Ammon's horn (tissue), 1 donor: ENCODE measurements at places on chromosomes 6 and 20.

DNA sequence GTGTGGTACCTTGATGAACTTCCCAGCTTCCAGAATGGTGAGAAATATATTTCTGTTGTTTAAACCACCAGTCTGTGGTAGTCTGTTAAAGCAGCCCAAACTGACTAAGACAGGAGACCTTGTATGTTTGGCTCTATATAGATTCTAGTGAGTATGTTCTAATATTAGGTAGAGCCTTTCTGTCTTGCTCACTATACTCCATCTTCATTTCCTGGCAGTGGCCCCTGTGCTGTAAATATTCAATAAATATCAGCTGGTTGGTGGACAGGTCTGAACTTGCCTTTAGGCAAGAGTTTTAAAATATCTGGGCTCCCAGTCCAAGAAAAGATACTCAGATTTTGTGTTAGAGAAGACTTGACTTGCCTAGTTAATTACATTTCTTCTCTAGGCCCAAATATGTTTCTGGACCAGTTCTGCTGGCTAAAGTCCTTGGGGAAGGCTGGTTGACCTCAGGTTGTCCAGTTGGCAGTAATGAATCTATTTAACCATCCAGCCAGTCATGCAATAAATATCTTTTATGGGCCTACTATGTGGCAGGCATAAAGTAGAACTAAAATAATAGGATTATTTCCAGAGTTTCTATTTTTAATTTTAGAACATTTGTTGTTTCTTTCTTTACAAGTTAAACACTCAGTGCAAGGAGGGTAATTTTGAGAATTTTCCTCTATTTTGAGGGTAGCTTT is 22.3 kb downstream of the PPP1R14C start:
- no peak for DNase-seq

GRCh38 chr6:45709781-45710220 is 305.9 kb downstream of the CLIC5 start:
- DNase-seq, result no peak

DNA sequence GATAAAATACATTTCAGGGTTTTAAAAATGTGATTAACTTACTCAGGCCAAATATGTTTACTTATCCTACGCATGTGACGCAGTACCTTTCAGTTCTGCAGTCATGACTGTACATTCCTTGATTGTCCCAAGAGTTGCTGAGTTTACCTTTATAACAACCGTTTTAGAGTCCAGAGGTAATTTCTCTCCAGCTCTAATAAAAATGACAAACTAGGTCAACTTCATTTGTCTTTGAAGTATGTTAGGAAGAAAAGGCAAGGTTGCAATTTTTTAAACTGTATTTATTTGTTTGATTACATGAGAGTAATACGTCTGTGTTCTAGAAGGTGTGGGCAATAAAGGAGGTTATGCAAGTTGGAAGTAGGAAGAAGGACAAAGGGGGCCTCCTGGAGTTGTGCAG is 38.6 kb upstream of the UBR2 start:
- DNase-seq, result no peak

GRCh38 chr20:56634735-56635385 is 5.8 kb downstream of the TFAP2C start:
- DNase-seq, result no peak

DNA sequence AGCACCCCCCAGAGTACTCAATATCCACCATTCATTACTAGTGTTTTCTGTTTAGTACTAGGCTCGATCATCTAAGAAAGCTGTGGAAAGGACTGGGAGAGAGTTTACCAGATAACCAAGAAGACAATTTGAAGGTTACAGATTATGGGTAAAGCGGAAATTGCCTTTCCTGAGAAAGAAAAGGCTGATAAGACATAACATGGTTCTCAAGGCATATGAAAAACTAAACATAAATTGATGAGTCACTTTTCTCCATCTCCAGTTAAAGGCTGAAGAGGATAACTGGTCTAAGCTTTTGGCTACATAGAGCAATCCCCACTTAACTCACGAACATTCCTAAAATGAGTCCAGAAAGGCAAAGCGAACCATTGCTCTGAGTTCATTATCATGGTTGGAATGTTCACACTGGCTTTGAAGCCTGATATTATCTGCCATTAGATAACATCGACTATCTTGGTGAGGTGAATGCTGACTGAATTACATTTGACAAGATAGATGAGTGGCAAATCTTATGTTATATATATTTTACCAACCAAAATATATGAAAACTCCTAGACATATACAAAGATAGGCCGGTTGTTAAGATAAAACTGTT is 65.8 kb downstream of the BTBD9 start:
- no peak for DNase-seq

- DNase-seq, result no peak
Observed at GRCh38 chr6:160360955-160361354, 12.8 kb downstream of the SLC22A3 start.

DNA sequence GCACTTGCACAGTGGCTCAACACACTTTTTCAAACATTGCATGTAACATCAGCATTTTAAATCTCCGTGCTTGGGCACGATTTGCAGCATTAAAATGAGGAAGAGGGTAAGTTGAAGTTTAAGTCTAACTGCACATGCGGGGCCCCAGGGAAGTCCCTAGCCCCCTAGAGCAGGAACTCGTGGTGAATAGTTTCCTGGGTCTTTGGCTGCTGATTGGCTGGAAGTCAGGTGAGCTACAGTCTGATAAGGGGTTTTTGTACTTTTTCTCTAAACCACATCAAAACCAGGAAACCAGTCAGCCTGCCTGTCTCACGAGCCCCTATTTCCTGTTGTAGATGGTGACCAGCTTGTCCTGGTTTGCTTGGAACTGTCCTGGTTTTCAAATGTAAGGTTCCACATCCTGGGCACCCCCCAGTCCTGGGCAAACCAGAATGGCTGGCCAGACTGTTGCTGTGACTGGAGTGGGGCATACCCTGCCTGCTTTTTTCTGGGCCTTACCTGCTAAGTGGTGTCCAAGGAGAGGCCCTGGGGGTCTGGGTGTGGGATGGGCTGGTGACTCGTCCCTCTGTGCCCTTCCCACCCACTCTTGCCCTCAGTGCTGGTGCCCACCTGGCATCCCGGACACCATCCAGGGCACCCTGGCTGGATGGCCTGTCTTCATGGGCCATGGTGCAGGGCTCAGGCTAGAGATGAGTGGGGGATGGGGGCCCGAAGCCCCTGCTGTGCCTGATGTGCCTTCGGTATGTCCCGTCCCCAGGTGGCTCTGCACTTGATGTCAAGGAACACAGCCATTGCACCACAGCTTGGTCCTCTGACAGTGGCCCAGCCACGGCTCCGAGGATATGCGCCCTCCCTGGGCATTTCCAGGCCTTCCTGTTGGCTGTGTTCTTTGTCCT is 31.8 kb downstream of the SUN5 start:
- DNase-seq, result no peak

- DNase-seq, result no peak
Observed at GRCh38 chr6:112590326-112590725, 243.2 kb downstream of the RFPL4B start.

DNA sequence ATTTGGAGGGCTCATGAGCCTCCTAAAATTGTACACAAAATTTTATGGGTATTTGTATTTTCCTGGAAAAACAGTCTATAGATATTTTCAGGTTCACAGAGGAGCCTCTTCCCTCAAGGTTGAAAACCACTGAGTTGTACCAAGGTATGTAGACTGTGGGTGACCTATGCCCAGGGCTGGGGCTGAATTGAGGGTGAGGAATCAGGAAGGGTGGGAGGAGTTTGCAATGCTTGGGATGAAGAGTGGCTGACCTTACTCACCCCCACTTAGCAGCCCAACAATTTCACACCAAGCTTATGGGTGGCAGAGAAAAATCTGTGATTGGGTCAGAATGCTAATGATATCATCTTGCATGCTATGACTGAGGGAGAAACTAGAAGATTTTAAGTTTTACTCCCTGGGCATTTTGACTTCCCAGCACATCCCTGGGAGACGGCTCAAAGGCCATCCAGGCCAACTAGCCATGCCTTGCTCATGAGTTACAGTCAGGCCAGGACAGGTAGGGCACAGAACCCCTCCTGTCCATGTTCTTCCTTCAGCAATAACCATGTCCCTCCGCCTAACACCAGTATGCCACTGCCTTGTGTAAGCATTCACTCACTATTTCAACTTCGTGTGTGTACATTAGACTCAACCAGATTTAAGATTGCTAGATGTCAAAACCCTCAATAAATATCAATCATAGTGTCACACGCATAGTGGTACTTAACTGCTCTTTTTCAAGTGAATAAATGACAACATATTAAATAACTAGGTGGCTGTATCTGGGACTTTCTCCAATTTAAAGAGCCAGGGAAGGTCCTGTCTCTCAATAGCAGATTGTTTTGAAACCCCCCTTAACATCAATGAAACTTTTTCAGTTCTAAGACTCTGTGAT is 16.6 kb downstream of the ADTRP start:
- DNase-seq, result no peak

- DNase-seq, result peak; percentile 55
Observed at GRCh38 chr6:27332692-27333641, 20.9 kb upstream of the POM121L2 start.

- DNase-seq, result no peak
Observed at GRCh38 chr6:117264369-117264691, 1.0 kb upstream of the VGLL2 start.

DNA sequence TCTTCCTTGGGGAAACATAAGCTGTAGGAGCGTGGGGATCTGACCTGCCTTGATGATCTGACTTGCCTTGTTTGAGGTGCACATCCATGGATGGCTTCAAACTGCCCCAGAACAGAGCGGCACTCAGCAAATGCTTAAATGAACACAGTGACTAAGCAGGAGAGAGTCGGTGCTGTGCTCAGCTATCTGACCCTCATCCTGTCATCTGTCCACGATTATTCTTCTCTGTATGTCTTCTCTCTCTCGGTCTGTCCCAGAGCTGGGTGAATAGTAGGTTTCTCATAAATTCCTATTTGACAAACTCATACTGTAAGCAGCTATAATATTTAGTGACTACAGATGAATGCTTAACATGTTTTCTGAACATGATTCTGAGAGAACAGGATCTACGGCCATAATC is 37.3 kb downstream of the TRAM2 start:
- DNase-seq, result no peak

GRCh38 chr6:128500749-128501600 is 19.4 kb downstream of the PTPRK start:
- no peak for DNase-seq

- DNase-seq, result no peak
Observed at GRCh38 chr6:102313699-102314098, 920.2 kb downstream of the GRIK2 start.

- peak; percentile 61 for DNase-seq
Observed at GRCh38 chr6:105345506-105345905, 57.4 kb downstream of the PREP start.

- DNase-seq, result no peak
Observed at GRCh38 chr20:32834972-32835371, 15.2 kb downstream of the MAPRE1 start.

GRCh38 chr20:7765221-7765620 is 175.0 kb downstream of the HAO1 start:
- DNase-seq, result no peak

GRCh38 chr6:9937031-9937763 is 477.7 kb downstream of the TFAP2A start:
- DNase-seq, result no peak

DNA sequence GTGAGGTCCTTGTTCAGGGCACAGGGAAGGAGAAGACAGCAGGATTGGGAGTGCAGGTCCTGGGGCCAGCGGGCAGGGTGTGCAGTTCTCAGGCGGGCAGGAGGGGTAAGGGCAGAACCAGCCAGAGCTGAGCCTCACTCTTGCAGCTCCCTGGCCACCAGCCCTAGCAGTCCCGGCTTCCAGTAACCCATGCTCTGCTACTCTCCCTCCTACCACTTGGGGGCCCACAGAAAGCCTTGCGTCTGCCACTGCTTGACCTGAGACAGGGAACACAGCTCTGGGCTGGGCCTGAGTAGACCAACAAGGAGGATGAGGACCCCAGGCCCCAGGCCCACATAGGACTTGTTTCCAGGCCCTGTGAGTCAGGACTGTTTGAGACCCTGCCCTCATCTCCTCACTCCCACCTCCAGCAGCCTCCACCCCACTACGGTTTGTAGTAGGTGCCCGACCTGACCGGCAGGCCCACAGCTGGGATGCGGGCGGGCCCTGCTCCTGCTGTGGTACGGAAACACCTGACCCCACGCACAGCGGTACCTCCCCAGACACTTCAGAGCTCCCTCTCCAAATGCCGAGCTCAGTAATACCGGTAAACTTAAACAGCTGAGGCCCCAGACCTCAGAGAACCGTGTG is 39.2 kb downstream of the KCNK5 start:
- peak; percentile 66 for DNase-seq

GRCh38 chr6:3919130-3919628 is 70.0 kb downstream of the FAM50B start:
- no peak for DNase-seq

DNA sequence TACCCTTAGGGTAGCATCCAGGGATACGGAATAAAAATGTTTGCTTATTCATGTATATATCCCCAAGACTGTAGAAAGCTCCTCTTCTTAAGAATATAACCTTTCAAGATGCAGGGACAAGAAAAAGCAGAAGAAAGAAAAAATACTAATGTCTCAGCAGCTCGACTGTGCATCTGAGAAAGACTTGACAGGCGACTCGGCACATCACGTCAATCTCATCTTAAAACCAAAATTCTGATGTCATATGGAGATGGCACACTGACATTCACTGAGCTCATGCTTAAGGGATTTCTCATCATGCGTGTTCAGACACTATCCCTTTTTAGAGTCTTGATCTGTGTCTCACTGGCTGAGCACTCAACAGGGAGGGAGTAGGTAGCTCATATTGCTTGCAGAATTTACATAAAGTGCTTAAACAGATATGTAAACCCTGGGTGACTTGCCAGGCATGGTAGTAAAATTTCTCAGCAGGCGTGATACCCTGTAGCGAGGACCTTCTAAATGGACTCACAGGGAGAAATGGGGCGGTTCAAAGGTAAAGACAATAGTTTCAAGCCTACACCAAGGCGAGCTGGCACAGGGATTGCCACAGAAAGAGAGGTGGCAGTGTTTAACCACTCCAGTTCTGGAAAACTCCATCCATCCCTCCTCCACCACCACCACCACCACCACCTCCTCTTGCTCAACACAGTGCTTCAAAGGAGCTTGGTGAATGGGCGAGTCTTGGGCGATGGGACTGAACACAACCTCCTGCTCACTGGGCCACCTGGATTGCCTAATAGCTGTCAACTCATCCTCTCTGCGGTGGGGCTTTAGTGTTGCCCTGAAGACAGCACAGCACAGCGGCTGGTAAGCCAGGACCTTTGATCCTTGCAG is 330.5 kb downstream of the TFAP2A start:
- DNase-seq, result no peak

- peak; percentile 93 for DNase-seq
Observed at GRCh38 chr20:25867776-25868649, 171.4 kb upstream of the ZNF337 start.

DNA sequence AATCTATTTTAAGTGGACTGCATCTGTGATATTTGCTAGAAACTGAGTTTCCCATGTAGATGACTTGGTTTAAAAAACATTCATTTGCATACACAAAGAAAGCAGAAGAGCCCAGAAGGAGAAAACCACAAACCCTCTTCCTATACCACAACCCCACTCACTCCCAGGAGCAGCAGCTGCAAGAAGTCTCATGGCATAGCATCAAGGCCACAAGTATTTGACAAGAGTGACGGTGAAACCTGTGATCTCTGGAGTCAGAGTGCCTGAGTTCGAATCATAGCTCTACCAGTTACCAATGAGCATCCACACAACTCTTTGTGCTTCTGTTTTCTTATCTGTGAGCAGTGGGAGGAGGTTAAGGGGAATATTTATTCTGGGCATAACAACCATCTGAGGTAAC is 44.7 kb upstream of the SIRPG start:
- DNase-seq, result no peak
